ENCODE measurements at places on chromosomes 12 and 14.
A peak's percentile ranks its signal among the peaks of the same experiment; 100 is the strongest.

- no peak for DNase-seq
Measured at GRCh38 chr14:53599221-53599945, 357.2 kb downstream of the BMP4 start.

DNA sequence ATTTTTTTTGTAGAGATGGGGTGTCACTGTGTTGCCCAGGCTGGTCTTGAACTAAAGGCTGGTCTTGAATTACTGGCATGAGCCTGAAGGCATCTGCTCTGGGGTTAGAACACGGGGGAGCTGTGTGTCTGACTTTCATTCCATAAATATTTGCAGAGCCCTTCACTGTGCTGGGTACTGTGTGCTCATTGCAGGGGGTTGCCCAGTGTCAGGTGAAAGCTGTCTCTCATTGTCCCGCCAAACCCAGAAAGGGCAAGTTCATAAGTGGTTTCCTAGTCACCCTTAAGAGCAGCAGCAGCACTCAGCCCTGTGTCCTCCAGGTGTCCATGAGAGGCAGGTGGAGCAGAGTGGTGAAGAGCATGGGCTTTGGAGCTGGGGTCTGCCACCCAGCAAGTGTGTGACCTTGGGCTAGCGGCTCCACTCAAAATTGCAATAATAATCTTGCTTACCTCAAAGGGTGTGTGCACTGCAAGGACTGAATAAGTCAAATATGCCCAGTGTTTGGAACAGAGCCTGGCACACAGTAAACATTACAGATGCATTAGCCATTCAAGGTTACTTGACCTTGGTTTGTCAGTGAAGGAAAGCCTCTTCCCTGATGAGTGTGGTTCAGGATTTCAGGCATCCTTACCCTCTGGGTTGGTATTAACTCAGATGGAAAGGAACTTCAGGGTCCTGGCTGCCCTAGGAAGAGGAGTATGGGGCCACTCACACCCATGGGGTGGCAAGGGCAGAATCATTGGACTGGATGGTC is 4.4 kb upstream of the SMIM41 start:
- DNase-seq: no peak

DNA sequence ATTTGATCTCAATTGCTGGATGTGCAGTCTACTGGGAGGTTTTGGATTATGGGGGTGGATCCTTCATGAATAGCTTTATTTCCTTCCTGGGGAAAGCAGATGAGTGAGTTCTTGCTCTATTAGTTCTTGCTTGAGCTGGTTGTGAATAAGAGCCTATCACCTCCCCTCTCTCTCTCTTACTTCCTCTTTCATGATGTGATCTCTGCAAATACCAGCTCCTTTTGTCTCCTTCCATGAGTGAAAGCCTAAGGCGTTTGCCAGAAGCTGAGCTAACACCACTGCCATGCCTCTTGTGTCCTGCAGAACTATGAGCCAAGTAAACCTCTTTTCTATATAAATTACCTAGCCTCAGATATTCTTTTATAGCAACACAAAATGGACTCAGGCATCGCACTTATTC is 302.7 kb downstream of the CCER1 start:
- DNase-seq: no peak

GRCh38 chr12:68611094-68611805 is 551 bp downstream of the RAP1B start:
- DNase-seq: peak; percentile 49

DNA sequence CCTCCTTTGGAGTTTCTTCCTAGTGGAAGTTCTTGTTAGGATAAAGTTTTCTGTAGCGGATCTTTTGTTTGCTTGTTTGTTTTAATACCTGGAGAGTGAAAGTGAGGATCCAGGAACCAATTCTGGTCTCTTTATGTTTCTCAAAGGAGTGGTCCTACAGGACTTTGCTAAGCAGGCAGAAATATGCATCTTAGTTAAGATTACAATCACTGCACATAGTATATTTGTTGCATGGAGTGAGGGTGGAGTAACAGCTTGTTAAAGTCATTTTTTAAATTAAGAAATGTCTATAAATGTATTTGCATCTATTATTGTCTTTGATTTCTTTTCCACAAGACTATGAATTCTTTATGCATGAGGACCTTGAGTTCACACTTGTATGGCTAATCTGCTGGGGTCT is 76.7 kb downstream of the DRAM1 start:
- no peak for DNase-seq

DNA sequence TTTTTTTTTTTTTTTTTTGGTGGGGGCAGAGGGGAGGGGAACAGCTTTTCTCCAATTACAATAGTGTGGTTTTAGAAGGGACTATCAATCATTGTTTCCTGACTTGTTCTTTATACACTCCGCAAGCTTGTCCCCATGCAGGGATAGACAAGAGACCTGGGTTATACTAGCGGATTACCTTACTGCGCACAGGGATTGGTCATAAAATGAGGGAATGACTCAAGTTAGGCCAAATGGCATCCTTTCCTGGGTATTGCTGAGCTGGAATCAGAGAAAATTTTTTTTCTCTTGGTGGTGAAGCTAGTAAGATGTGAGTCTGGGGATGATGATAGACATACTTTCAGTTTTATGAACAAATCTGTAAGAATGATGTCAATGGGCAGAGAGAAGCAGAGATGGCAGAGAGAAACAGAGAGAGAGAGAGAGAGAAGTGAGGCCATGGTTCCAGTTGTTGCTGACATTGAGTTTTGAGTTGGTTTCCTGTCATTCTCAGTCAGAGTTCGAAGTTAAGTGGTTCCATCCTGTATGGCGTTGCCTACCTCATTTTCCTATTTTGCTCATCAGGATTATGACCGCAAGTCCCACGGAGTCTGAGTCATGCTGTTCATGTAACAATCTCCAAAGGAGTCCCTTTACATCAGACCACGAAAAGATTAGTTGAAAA is 59.1 kb upstream of the OTOGL start:
- DNase-seq: no peak

DNA sequence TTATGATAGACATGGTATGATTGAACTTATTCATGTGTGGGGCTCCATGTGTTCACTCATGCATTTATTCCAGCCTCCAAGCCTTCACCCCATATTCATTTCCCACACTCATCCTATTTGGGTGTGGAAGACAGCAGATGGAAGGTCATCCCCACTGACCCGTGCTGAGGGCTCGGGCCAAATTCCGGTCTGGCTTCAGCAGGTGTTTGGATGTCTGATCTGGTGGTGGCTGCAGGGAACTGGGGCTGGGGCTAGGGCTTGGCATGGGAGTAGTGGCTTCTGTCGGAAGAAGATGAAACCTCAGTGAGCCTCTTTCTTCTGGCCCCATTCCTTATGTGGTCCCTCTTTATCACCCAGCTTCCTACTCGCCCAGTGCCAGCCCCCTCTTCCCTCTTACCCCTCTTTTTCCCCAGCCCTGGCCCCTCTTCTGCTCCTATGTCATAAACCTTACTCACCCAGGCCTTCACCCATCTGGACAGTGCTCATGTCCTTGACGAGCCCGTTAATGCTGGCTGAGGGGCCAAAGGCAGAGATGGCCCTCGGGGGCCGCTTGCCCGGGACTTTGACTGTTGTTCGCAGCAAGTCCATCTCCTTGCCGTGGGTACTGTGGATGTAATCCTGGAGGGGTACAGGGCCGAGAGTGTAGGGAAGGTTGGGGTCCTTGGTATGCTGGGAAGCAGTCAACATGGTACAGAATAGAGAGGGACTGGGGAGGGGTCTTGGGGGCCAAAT is 8.0 kb downstream of the AGAP2 start:
- no peak for DNase-seq

DNA sequence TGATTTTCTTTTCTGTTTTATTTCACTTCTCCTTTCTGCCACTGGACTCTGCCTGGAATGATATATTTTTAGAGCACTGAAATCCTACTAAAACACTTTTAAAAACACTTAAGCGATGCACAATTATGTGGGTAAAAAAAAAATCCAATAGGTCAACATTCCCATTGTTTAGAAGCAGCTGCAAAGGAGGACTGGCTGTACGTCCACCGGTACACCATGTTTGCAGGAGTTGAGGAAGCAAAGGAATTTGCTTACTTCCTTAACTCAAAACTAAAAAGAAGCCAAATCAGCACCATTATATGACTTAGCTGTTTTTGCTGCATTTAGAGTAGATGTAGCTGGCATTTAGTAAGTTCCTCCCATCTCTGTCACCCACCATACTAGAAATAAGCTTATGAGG is 186.8 kb upstream of the TMTC1 start:
- DNase-seq: no peak

DNA sequence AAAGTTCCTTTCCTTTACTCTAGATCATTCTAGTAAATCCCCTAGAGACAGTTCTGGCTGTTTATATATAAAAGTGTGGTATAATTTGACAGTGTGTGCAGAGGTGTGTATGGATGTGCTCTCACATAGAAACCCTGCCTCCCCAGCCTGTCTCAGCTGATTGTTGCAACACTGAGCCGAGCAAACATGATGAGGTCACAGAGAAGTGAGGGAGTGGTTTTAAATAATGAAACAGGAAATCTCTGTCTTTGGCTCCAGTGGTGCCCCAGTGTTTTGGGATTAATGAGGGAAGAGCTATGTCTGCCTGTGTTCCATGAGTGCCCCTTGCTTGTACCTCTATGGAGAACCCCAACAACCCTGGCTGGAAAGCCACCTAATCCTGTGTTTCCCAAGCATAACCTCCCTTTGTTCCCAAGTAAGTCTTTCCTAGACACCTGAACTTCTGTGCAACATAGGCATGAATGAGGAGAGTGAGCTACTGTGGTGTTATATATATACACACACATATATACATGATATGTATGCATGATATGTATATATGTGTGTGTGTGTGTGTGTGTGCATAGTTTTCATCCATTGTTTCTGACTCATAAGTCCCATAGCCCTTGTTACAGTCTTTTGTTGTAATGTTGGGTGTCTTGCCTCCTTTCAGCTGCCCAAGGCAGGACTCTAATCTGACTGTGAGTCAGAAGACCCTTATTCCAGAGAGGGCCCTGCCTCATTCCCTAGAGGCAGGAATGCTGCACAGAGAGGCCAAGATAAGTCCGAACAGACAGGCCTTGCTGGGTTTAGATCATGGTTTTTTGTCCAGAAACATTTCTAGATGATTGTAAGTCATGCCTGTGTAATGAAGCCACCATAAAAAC is 18.0 kb downstream of the TRAF3 start:
- DNase-seq: no peak

DNA sequence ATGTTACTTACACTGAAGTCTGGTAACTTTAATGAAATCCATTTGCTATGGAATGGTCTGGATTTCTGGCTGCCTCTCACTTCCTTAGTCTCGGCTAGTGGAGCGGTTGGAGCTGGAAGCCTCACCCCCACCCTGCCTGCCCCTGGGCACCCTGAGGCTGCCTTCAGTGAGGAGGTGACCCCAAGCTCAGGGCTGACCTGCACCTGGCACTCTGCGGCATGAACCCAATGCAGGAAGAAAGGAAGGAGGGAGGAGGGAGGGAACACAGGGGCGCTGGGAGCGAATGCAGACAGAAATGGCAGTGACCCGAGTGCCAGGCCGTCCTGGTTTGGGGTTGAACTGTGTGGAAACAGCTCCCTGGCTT is 353.1 kb downstream of the TMEM121 start:
- DNase-seq: no peak

DNA sequence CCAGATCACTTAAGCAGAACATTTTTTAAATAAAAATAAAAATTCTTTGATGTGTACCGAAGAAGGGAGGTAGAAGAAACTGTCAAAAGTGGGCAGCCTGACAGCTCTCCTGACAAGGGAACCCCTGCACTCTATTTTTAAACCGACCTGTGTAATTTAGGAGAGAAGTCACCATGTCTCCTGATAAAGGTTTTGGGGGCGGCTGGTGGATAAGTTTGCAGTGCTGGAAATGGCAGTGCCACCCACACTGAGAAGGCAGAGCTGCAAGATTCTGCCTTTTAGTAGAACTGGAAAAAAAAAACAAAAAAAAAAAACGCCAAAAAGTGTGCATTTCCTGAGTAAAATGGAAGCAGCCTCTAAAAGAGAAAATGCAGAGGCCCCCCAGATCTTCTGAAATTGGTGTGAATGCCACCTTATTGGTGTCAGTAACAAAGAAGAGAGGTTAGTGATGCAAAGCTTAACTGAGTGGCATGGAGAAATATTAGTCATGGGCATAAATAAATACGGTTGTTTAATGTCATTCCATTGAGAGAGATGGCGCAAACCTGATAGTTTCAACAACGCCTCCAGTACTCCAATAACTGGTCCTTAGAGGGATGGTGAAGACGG is 24.7 kb downstream of the DUSP6 start:
- DNase-seq: no peak

- DNase-seq: no peak
Measured at GRCh38 chr12:20264608-20265114, 103.7 kb upstream of the PDE3A start.

DNA sequence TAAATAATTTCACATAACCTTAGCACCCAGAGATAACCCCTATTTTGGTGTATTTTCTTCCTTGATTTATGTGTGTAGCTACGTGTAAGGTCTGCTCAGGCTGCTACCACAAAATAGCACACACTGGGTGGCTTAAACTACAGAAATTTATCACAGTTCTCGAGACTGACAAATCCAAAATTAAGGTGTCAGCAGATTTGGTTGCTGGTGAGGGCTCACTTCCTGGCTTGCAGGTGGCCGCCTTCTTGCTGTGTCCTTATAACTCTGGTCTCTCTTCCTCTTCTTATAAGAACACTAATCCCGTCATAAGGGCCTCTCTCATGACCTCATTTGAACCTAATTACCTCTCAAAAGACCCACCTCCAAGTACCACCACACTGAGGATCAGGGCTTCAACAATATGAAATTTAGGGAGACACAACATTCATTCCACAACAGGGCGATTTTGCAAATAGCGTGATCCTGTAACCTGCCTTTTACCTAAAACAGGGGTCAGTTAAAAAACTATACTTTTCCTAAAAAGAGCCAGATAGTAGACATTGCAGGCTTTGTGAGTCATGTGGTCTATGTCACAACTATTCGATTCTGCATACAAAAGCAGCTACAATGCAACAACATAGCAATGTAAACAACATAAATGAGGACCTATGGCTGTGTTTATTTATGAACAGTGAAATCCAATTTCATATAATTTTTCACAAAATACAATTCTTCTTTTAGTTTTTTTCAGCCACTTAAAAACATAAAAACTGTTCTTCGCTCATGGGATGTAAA is 371.7 kb downstream of the DPF3 start:
- no peak for DNase-seq

GRCh38 chr14:74843653-74844052 is 32.3 kb downstream of the PROX2 start:
- no peak for DNase-seq

DNA sequence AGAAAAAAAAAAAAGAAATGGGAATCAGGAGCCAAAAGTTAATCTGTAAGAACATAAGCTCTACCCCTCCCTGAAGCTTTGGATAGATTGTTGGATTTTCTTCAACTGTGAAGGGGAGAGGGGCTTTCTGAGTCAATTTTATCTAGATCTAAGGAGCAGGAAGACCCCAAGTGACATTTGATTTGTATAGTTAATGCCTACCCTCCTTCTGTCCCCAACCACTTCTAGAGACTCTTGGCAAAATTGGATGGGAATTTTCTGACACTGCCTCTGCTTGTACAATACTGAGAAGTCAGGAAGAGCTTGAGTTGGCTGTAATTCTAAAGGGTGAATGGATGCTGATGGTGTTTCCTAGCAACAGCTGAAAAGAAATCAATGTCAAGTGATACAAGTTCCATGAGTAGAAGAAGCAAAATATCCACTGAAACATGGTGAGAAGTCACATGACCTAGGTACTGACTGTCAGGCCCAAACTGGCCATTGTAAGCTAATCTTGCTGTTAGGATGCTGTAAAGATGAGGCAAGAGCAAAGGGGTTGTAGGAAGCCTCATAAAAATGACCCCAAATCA is 42.2 kb downstream of the NDUFA12 start:
- no peak for DNase-seq

Measured in AG09319 (cell line).